Sigmoid colon (tissue), 7 donors: ENCODE measurements at places on chromosomes 6 and 20. TPM values are rescaled to one million over a fixed set of nuclear protein-coding genes. Genes with fewer than 3 reads are reported as not detected.

MBOAT1 gene
- 10.7 TPM for total RNA-seq

RBPJL gene
- total RNA-seq, result not detected

DNA sequence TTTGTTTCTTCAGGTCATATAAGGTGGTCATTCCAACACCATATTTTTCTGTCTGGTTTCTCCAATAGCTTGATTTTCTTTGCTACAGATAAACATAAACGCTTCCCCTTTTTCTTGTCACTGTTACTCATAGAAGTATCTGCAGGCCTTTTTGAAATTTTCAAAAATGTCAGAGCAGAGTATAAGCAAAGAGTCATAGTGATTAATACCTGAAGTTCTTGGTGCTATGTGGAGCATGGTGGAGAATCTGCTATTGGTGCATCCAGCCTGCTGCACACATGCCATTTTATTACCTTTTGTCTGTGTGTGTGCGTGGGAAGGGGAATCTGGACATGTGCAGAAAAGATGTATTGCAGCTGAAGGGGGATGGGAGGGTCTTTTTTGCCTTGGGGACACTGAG, 19.7 kb downstream of the STX11 start:
- H3K36me3 ChIP-seq, result no peaks in the 10 kb centered on the region
- no peak overlapping the region for H3K4me3 ChIP-seq
- H3K4me1 ChIP-seq, result no peaks in the 10 kb centered on the region
- H3K27me3 ChIP-seq, result no peaks in the 10 kb centered on the region

- H3K4me3 ChIP-seq, result no peak overlapping the region
- no peaks in the 10 kb centered on the region for H3K27me3 ChIP-seq
- H3K27ac ChIP-seq, result no peak overlapping the region
These were observed 11.1 kb upstream of the NTSR1 start for GRCh38 chr20:62697468-62697912.

- H3K4me1 ChIP-seq, result no peaks in the 10 kb centered on the region
- H3K27me3 ChIP-seq, result no peaks in the 10 kb centered on the region
- DNase-seq, result peak; percentile 50
- H3K27ac ChIP-seq, result no peak overlapping the region
- H3K4me3 ChIP-seq, result no peak overlapping the region
These were observed 177.2 kb upstream of the RNF24 start for GRCh38 chr20:4192378-4193068.

GRCh38 chr6:35719830-35720733, 16.8 kb upstream of the ARMC12 start:
- H3K27ac ChIP-seq, result peak overlapping the region; percentile 100
- H3K4me3 ChIP-seq, result no peak overlapping the region
- H3K36me3 ChIP-seq, result no peaks in the 10 kb centered on the region
- peak; percentile 79 for DNase-seq

EYA4 gene
- total RNA-seq, result 0.82 TPM

DNA sequence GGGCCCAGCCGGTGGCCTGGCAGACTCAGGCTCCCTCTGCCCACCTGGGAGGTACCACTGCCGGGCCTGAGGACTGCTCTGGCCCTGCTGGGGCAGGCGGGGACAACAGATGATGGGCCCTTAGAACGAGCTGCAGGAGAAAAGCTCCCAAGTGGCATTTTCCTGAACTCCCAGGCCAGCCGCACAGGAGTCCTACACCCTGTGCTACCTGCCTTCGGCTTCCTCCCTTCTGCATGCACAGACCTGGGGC, 41.3 kb downstream of the DSTN start:
- H3K4me3 ChIP-seq, result no peak overlapping the region
- peak overlapping the region; percentile 86 for H3K27ac ChIP-seq
- H3K4me1 ChIP-seq, result peaks cover 95% of the 10 kb centered on the region
- DNase-seq, result no peak
- H3K36me3 ChIP-seq, result peaks cover 8% of the 10 kb centered on the region

DNA sequence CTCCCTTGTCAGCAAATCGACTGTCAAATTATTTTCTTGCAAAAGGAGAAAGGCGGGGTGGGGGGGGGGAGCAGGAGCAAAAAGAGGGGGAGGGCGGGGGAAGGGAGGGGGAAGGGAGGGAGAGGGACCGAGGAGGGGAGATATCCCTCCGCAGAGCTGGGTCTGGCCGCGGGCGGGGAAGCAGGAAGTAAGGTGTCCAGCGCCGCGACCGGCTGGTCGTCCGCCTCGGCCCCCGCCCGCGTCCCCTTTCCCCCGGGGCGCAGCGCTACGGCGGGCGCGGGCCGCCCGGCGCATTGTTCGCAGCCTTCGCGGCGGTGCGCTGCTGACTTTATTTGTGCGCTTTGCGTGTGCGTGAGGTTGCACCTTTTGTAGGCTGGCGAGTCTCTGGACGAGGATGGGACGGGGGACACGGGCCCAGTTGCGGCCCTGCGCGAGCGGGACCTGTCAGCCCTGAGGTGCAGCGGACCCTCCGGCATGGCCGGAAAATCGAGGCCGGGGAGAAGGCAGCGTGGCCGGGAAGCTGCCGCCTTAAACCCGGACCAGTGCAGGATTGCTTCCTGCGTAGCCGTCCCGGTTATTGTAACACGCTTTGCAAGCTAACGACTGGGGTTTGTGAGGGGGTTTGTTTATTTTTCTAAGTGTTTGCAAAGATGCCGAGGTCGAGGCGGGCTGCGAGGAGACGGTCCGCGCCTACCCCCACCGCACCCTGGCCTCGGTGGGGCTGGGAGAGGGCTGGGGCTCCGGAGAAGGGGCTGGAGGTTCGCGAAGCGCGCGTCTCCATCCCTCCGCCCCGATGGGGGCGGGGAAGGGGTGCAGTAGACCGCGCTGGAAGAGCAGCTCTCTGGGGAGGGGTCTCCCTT, 675 bp upstream of the TRERF1 start:
- DNase-seq, result peak; percentile 93
- peak overlapping the region; percentile 93 for H3K4me3 ChIP-seq
- H3K36me3 ChIP-seq, result no peaks in the 10 kb centered on the region
- peak overlapping the region; percentile 95 for H3K27ac ChIP-seq
- H3K27me3 ChIP-seq, result no peaks in the 10 kb centered on the region
- no peaks in the 10 kb centered on the region for H3K4me1 ChIP-seq

PIGT gene
- 66.7 TPM for total RNA-seq

- H3K27me3 ChIP-seq, result no peaks in the 10 kb centered on the region
- H3K4me3 ChIP-seq, result no peak overlapping the region
- no peak overlapping the region for H3K27ac ChIP-seq
- H3K36me3 ChIP-seq, result no peaks in the 10 kb centered on the region
These were observed 87.8 kb upstream of the CENPW start for GRCh38 chr6:126252154-126252553.

- H3K36me3 ChIP-seq, result no peaks in the 10 kb centered on the region
- H3K4me3 ChIP-seq, result no peak overlapping the region
- H3K27ac ChIP-seq, result no peak overlapping the region
- no peak for DNase-seq
- peaks cover 10% of the 10 kb centered on the region for H3K4me1 ChIP-seq
- H3K27me3 ChIP-seq, result no peaks in the 10 kb centered on the region
These were observed 6.3 kb upstream of the HINT3 start for GRCh38 chr6:125950293-125950692.

- no peak overlapping the region for H3K4me3 ChIP-seq
- no peak for DNase-seq
- no peaks in the 10 kb centered on the region for H3K27me3 ChIP-seq
- no peak overlapping the region for H3K27ac ChIP-seq
- no peaks in the 10 kb centered on the region for H3K4me1 ChIP-seq
These were observed 23.0 kb upstream of the IL17A start for GRCh38 chr6:52162940-52163908.

DNA sequence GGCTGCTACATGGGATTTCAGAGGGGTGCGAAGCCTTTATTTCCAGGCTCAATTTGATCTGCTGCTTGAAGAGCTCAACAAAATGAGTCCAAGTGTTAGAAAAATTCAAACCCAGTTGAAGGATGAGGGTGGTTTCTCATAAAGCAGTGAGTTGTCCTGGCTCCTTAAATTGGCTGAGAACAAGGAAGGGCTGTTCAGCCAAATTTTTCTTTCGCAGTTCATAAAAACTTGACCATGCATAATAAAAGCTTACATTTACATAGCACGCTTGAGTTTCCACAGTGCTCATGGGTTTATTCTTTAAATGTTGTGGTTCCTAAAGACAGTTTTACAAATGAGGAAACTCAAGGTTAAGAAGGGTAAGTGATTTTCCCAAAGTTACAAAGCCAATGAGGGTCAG, 174.4 kb upstream of the FOXA2 start:
- no peak for DNase-seq
- no peaks in the 10 kb centered on the region for H3K27me3 ChIP-seq
- H3K36me3 ChIP-seq, result no peaks in the 10 kb centered on the region

HLA-DOB gene
- total RNA-seq, result 1.8 TPM

DNA sequence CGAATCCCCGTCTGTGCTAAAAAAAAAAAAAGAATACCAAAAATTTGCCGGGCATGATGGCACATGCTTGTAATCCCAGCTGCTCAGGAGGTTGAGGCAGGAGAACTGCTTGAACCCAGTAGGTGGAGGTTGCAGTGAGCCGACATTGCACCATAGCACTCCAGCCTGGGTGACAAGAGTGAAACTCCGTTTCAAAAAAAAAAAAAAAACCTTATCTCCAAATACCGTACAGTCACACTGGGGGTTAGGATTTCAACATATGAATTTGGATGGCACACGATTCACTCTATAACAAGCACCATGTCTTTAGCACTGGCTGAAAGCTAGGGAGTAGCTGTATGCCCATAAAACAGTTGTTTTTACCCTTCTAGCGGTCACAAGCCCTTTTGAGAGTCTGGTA, 3.8 kb downstream of the SMIM13 start:
- no peaks in the 10 kb centered on the region for H3K36me3 ChIP-seq
- H3K4me1 ChIP-seq, result peaks cover 13% of the 10 kb centered on the region
- no peak overlapping the region for H3K4me3 ChIP-seq
- DNase-seq, result no peak
- no peak overlapping the region for H3K27ac ChIP-seq

DNA sequence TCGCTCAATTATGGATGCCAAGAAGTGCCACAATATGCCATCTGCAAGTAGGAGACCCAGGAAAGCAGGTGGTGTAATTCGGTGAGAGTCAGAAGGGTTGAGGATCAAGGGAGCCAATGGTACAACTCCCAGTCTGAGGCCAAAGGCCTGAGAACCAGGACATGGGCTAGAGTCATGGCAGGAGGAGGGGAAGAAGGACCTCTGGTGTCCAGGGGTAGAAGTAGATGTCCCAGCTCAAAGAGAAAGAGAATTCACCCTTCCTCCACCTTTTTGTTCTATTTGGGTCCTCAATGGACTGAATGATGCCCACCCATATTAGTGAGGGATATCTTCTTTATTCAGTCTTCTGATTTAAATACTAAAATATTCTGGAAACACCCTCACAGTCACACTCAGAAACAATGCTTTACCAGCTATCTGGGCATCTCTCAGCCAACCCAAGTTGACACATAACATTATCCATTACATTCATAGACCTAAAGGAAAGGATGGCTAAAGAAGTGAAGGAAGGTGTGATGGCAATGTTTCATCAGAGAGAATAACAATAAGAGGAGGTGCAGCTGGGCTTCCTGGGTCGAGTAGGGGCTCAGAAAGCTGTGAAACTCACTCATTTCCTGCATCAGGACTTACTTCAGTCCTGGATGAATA, 21.2 kb upstream of the HLA-DQA1 start:
- no peaks in the 10 kb centered on the region for H3K27me3 ChIP-seq
- H3K4me3 ChIP-seq, result no peak overlapping the region
- no peak for DNase-seq
- no peak overlapping the region for H3K27ac ChIP-seq
- H3K36me3 ChIP-seq, result no peaks in the 10 kb centered on the region

DNA sequence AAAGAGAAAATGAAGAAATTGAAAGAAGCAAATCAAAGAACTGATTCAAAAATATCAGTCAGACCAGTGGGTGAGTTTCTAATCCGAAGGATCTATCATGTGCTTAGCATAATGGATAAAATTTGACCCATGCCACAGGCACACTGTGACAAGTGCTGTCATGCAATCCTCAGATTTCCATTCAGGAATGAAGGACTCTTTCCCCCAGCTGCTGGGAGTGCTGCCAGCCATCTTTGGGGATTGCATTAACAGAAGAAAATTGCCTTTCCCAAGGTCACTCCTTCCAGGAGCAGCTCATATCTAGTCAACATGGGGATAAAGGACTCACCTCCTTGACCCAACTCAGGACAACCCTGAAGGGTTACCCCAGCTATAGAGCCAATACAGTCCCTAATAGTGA, 316.7 kb upstream of the TBX18 start:
- no peak overlapping the region for H3K4me3 ChIP-seq
- DNase-seq, result no peak
- H3K27me3 ChIP-seq, result no peaks in the 10 kb centered on the region
- no peaks in the 10 kb centered on the region for H3K4me1 ChIP-seq

VSTM2L gene
- total RNA-seq, result 3.4 TPM

GABRR1 gene
- not detected for total RNA-seq

MOG gene
- not detected for total RNA-seq

IP6K3 gene
- 6.1 TPM for total RNA-seq

RNF217 gene
- total RNA-seq, result 55.7 TPM

DNA sequence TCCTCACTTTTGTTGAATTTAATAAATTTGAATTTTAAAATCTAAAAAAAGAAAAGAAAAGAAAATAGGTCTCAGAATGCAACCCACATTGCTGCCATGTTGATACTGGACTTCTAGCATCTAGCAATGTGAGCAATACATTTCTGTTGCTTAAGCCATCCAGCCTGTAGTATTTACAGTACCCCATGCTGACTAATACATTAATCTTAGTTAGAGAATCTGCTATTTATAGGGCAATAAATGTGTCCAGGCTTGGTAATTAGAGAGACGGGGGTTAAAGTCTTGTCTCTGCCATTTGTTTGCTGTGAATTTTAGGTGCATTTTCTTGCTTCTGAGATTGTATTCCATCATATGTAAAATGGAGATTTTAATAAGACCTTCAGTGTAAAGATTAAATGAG, 471.3 kb downstream of the DHX35 start:
- DNase-seq, result no peak
- H3K36me3 ChIP-seq, result no peaks in the 10 kb centered on the region
- no peaks in the 10 kb centered on the region for H3K4me1 ChIP-seq
- no peak overlapping the region for H3K4me3 ChIP-seq
- no peaks in the 10 kb centered on the region for H3K27me3 ChIP-seq

DNA sequence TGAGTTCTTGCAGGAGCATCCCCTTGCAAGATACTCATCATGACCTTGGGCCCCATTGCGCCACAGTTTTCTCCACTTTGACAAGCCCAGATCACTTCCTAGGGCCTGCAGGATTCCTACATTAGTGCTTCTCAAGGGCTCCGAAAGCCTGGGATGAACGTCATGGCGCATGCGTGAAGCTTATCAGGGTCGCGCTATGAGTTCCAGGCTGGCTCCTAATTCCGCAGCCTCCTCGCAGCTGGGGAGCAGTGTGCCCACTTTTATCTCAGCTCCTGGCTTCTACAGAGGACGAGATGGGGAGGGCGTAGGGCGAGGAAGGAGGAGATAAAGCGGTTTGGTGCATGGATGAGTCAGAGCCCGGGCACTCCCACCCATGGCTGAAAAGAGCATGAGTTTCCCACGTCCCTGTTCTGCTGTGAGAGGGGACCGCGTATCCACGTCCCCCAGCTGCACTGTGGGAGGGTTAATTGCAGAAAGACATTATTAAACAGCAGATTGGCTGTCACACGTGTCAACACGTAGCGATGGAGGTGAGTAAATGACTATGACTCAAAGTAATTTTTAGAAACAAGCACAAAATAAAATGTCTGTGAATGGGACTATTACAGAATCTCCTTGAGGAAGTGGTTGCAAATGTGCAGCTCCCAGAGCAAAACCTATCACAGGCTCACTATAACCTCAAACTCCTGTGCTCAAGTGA, 72.9 kb upstream of the DSP start:
- H3K4me3 ChIP-seq, result no peak overlapping the region
- DNase-seq, result no peak
- no peaks in the 10 kb centered on the region for H3K4me1 ChIP-seq

PAQR8 gene
- 17.4 TPM for total RNA-seq

GRCh38 chr6:90297867-90298381, 1.3 kb upstream of the BACH2 start:
- DNase-seq, result no peak
- peak overlapping the region; percentile 87 for H3K27ac ChIP-seq

SLC17A3 gene
- not detected for total RNA-seq

- H3K4me3 ChIP-seq, result no peak overlapping the region
- H3K27me3 ChIP-seq, result no peaks in the 10 kb centered on the region
- no peaks in the 10 kb centered on the region for H3K36me3 ChIP-seq
These were observed 378.8 kb upstream of the CHD6 start for GRCh38 chr20:41996951-41997350.
